ENCODE measurements at places on chromosomes 11 and 22.

- no peak for DNase-seq
These were observed 364.0 kb upstream of the FAT3 start for GRCh38 chr11:91860661-91861060.

DNA sequence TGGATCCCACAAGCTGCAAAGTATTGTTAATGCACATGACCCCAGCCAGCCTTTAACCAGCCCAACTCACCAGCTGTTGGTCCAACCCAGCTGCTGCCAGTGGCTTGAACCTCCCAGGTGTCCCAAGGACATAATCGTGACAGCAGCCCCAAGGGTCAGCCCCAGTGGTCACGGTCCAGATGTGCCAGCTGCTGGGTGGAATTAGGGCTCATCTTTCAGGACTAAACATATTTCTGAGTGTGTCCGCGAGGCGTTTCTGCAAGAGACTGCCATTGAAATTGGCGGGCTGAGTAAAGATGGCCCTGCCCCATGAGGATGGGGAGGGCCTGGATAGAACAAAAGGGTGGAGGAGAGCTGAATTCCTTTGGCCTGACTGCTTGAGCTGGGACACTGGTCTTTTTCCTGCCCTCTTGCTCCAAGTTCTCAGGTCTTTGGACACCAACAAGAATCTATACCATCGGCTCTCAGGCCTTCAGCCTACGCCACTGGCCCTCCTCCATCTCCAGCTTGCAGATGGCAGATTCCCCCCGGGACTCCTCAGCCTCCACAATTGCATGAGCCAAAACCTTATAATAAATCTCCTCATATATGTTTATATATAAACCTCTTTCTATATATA, 240.2 kb downstream of the MN1 start:
- no peak for DNase-seq

- DNase-seq: no peak
These were observed 4.0 kb downstream of the FOLR3 start for GRCh38 chr11:72139500-72139899.

DNA sequence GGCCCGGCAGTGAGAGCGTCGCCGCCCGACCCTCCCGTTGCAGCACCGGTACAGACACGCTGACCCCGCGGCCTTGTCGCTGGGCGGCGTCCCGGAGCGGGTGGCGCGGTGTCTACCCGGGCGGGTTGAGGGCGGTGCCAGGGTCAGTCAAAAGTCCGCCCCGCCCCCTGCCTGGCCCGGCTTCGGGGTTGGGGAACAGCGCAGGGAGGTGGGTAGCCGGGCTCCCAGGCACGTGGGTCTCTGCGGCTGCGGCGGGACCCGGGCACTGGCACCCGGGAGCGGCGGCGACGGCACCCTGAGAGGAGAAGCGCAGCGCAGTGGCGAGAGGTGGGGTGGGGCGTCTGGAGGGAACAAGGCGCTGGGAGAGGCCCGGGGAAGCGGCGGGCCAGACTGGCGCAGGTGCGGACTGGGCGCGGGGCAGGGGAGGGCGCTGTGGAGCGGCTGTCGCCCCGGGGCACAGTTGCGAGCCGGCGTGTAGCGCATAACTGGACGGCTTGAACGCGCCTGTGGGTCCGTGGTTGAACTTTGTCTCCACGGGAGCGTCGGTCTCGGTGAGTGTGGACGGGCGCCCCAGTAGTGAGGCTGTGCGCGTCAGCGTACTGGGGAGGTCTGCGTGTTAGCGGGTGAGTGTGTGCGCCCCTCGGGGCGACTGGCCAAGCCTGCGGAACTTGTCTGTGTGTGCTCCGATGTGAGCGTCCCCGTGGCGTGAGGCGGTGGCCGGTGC, at the start of gene P2RY2:
P2RY2 (plus strand) TSS at position 176 of the 724 bp plus-strand sequence. CDS start 15,879 bp downstream, outside the sequence.
- DNase-seq: peak; percentile 85

GRCh38 chr11:126978165-126978564, 22.4 kb downstream of the KIRREL3 start:
- DNase-seq: no peak

GRCh38 chr11:17506942-17507341, 30.3 kb upstream of the ABCC8 start:
- no peak for DNase-seq

DNA sequence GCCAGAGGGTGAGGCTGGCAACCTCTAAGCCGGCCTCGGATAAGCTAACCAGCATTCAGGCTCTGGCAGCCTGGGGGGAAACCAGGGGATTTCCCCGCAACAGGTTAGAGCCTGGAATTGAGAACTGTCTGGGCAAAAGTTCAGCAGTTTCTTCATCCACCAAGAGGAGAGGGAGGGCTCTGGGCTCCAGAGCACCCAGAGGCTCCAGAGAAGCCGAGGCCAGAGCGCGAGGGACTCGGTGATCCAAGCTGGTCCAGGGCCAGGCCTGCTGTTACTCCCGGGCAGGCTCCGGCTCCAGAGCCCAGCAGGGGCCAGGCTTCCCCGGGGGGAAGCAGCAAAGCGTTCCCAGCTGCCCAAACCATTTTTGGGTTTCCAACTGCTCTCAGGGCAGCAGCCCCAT, 13.3 kb upstream of the SH3BP1 start:
- DNase-seq: no peak

DNA sequence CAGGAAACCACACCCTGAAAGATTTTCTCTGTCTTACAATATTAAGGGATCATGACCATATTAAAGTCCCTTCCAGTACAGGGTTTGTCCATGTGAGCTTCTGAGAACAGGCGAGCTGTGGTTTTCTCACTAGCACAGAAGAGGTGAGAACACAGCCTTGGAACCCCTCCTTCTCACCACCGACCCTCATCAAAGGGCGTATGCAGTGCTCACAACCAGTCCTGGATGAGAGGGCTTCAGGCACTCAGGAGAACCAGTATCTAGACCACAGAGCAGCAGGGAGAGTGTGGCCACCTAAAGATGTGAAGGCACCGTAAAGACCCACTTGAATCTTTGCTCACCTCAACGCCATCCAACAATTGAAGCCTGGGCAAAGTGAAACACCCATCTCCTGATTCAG, 397.0 kb downstream of the ETS1 start:
- no peak for DNase-seq

DNA sequence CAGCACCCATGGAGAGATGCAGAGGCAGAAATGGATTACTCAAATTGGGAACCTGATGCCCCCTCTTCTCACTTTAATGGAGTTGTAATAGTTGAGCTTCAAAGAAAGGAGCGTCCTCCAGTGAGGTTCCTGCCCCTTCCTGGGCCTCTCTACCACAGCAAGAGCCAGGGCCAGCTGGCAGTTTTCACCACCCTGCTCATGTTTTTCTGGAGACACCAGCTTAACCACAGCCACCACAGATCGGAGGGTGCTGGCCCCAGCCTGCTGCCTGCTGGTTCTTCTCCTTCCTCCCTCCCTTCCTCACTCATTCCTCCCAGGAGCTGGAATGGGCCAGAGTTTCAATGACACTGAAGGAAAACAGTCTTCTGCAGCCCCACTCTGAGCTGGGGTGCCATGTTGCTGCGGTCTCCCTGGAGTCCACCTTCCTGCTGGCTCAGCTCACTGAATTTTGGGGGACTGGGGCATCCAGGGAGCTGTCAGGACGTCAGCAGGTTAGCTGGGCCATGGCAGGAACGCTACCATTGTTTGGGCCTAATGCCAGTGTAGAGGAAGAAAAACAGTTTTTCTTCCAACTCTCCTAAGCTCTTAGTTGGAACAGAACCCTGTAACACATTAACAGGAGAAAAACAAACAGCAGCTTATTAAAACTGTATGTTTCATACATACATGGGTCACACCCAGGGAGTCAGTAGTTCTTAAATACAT, 57.7 kb downstream of the TRAF6 start:
- peak; percentile 82 for DNase-seq

DNA sequence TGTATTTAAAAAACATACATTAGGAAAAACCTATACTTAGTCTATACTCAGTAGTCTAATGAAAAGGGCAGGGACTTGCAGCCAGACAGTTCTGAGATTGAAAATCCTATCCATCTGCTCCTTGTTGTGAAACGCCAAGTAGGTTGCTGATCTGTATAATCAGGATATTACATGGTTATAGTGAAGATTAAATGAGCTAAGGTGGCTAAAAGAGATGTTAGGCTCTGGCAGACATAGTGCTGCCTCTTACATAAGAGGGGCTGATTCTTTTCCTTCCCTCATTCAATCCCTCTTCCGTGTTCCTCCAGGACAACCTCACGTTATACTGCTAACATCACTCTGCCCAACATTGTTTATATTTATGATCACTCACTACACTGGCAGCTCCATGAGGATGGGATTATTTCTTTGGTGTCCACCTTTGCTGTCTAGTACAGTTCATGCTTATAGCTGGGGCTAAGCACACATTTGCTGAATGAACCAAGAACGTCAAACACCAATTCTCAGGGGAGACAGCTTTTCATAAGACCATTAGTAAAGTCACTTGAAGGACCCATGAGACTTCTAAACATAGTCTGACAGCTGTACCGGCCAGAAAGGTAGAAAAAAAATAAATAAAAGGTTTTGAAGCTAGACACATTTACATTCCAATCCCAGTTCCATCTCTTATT, 46.3 kb downstream of the GAB2 start:
- DNase-seq: no peak

DNA sequence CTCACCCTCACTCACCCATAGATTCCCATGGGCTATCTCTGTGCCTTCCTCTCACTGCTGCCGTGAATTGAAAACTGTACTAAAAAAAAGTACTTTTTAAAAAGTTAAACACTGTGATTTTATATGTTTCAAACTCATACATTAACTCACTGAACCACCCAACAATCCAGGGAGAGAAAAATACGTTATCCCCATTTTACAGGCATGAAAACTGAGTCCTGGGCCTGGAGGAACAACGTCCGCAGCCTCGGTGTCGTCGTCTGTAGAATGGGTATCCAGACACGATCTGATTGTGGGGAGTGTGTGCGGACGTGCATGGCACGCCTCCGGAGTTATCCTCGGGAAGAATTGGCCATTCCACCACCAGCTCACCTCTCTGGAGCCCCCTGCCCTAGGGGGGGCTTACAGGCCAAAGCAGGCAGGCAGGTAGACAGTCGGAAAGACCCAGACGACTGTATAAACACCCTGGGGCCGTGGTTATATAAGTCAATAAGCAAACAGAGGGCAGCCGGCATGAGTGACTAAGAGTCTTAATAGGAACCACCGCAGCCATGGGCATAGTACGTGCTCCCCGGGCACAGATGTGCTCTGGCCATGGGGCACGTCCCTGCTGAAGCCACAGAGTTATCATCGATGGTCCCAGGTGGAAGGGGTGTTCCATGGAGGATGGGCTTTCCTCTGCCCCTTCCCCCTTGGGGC, 7.1 kb upstream of the PDGFB start:
- DNase-seq: no peak

DNA sequence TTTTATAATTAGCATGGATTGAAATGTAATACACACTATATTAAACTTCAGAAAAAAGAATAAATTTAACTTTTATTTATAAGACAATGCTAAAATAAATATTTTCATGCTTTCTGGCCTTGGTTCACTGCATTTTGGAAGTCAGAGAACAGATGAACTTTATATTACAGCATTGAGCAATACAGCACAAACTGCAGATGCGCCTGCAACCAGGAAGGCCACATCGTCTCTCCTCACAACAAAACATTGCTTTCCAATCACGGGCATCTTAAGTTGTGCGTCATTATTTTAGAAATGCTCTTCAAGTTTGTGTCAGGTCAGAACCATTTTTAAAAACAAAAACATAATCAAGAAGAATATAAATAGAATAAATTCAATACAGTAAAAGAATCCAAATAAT, 89.3 kb upstream of the CEP126 start:
- no peak for DNase-seq

GRCh38 chr11:11027288-11027687, 169.4 kb upstream of the ZBED5 start:
- no peak for DNase-seq

GRCh38 chr22:33746501-33746928, 173.8 kb downstream of the LARGE1 start:
- DNase-seq: no peak

DNA sequence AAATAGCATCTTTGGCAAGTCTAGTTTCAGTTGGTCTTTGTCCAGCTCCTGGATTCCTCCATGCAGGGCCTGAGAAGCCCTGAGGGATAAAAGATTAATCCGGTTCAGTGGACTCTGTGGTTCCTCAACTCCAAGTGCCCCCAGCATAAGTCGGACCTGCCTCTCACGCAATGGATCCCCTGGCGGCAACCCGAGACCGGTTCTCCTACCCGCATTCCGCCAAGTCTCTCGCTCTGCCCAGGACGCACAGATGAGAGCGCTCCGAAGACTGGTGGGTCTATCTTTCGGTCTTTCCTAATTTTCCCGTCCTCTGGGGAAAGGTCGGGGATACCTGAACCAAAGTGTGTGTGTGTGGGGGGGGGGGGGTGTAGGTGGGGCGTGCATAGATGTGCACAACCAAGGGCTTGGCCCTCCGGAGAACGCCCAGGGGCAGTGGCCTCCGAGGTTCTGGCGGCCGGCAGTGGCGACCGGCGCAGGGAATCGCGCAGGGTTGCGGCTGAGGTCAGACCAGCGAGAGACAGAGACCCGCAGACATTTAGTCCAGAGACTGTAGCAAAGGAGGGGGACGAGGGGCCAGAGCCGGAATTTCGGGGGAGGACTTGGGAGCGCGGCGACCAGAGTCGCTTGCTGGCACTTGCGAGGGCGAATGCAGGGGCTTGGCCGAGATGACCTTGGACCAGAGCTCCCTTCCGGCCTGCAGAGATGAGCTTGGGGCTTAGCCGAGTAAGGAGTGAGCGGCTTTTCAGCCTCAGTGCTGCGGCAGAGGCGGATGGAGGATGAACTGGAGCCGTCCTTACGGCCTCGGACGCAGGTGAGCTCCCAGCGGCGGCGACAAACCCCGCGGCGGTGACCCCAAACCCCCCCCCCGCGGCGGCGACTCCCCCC, 712 bp upstream of the SLC2A11 start:
- DNase-seq: peak; percentile 66

- DNase-seq: no peak
These were observed 78.9 kb downstream of the KCNC1 start for GRCh38 chr11:17813391-17814059.

DNA sequence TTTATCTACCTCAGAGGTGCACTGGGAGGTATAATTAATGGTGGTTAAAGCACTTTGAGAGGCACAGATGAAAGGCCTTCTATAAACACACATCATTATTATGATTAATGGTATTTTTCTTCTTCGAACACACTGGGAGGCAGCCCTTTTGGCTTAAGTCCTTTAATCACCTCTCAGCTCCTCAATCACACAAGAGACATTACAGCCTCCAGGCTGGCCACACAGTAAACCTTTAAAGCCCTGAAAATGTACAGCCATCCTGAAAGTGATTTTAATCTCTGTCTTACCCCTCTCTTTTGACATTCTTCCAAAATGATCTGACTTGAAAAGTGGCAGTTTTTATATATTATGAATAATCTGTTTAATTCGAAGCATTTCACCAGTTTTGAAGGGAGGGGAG, 54.3 kb upstream of the VSTM5 start:
- no peak for DNase-seq

DNA sequence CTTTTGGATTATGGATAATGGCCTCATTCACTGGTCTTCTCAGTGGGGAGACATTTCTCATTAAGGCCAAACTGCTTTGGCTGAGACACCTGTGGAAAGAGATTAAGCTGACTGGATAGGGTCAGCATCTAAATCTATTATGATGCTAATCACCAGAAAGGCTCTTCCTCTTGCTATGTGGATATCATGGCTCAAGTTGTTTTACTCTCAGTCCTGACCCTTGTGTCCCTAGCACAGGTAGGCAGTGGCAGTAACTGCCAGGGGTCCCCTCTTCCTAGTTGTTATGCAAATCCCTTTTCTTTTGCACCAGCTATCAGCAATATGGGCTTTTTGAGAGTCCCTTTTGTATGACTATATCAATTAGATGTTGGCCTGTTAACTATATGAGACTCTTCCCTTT, 335.7 kb upstream of the PLET1 start:
- DNase-seq: no peak

- no peak for DNase-seq
These were observed 285.1 kb downstream of the TBC1D22A start for GRCh38 chr22:47047321-47048122.
